ENCODE measurements at places on chromosomes 1 and 21.

GRCh38 chr1:201275253-201275666, 8.0 kb upstream of the PKP1 start:
- DNase-seq = no peak

- no peak for DNase-seq
Observed at GRCh38 chr1:180402001-180402400, 100.4 kb downstream of the ACBD6 start.

- no peak for DNase-seq
Observed at GRCh38 chr1:165910764-165911421, 83.5 kb downstream of the UCK2 start.

DNA sequence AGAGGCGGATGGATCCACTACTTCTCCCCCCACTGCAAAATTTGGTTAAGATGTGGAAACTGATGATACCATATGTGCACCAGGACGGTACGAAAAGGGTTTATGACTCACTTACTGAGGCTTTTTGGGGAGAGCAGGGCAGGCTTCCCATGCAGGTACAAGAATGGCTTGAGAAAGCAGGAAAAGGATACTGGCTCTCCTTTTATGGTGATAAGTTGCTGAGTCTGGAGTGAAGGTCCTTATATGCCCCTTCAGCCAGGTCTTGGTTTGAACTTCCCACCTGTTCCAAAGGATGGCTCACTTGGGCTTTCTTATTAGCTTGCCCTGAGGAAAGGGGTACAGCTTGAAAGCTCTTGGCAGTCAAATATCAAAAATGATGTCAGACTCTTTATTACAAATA, 23.1 kb downstream of the MPZL1 start:
- DNase-seq = no peak

DNA sequence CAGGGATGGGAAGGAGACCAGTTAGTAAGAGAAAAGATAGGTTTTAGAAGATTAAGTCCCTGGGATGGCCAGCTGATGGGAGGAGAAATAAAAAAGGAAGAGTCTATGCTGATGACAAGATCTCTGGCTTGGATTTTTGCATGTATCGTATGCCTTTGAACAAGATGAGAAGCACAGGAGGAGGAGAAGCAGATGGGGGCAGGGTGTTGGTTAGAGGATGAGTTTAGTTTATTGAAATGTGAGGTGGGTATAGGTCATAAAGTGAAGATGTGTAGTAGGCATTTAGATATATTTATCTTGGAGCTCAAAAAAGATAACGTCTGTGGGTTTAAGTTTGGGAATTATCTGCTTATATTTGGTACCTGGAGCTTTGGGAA, 1.4 kb downstream of the TIPRL start:
- DNase-seq = no peak

DNA sequence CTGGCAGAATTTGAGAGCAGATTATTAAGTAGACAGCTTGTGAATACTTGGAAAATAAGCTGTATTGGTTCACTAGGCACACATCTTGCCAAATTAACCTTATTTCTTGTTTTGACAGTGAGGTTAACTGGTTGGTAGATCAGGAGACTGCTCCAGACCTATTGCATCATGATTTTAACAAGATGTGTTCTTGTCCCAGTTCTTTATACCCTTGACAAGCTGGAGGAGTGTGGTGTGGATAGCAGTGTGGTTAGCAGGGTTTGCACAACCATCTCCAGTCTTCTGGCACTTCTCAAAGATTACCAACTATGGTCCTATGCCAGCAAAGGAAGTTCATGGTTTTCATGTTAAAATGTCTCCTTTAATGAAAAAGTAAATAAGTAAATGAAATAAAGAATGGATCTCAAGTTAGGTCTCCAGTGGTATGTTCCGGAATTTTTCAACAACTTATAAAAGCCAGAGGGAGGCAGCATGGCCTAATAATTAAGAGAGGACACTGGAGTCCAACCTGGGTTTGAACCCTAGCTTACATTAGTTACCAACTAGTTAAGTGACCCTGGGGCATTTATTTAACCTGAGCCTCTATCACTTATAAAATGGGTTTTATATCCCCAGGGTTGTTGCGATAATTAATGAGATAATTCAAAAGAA, 34.1 kb downstream of the DDX20 start:
- DNase-seq = no peak

GRCh38 chr1:59397139-59397858, 100.4 kb downstream of the FGGY start:
- no peak for DNase-seq

DNA sequence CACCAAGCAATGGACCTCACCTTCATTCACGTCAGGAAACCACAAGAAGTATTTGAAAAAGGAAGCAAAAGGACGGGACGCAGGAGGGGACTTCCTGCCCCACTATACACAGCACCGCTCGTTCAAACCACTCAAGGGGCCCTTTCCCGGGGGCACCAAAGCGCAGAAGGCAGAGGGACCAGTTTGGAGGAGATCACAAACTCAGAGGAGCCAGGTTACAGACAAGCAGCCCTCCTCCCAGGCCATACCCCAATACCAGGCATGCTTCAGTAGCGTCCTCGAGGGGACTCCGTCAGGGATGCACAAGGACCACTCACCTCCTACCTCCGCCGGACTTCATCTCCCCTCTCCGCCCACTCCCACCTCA, 685 bp downstream of the CRTC2 start:
- DNase-seq = no peak

DNA sequence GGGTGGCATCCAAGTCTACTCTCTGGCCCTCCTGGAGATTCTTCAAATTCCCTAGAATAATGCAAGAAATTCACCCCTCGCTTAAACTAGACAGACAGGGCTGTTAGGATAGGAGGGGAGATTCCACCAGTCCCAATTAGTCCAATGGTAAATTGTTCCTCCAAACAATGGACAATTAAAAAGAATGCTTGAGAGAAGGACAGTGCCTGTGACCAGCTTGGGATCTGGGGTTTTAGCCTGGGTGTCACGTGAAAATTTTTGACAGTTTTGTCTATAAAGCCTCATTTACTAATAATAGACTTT, 177.7 kb upstream of the RAB4A start:
- no peak for DNase-seq

- DNase-seq = peak; percentile 10
Observed at GRCh38 chr1:145785547-145785946, 38.3 kb downstream of the RNF115 start.

DNA sequence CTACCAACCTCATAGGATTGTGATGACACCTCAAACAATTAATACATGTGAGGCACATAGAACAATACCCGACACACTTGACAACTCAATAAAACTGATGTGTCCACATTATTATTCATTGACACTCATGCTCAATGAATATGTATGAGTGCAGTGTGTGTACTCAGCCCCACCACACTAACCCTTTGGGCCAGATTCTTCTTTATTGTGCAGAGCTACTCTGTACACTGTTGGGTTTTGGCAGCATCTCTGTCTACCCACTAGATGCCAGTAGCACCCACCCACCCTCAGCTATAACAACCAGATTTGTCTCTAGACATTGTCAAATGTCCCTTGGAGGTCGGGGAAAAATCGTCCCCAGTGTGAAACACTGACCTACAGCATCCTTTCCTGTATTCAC, 10.1 kb downstream of the CASP9 start:
- no peak for DNase-seq

DNA sequence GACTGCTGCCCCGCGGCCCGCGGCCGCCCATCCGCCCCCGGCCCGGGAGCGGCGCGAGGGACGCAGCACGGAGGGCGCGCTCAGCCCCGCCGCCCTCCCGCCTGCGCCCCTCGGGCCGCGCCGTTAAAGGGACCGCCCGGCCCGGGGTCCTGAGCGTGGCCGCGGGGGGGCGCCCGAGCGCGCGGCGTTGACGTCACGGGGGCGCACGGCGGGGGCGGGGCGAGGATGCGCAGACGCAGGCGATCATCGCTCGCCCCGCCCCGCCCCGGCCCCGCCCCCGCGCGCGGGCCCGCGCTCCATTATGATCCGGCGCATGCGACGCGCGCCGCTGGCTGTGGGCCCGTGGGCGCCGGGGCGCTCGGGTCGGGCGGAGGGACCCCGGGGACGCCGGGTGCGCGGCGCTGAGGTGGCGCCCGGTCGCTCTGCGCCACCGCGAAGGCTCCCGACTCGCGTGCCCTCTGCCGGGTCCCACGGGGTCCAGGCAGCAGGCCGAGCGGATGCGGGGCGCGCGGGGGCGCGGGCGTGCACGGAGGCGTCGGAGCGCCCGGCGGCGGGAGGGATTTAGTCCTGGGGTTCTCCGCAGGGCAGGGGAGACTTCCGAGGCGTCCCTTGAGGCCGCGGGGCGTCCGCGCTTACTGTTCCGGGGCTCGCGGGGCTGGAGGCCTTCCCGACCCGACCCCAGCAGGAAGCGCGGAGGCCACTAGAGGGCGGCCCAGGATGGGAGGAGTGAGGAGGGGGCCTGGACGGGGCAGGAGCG, at the start of gene DVL1:
DVL1 (minus strand) TSS at position 163 of the 757 bp plus-strand sequence. CDS start 353 bp downstream, outside the sequence.
- DNase-seq = no peak

GRCh38 chr1:77040826-77041225, 173.5 kb downstream of the ST6GALNAC5 start:
- no peak for DNase-seq

- DNase-seq = no peak
Observed at GRCh38 chr1:221316491-221317056, 425.3 kb downstream of the DUSP10 start.

GRCh38 chr1:164101802-164102201, 457.2 kb upstream of the PBX1 start:
- DNase-seq = no peak

- no peak for DNase-seq
Observed at GRCh38 chr1:111251570-111251969, 24.1 kb downstream of the CHI3L2 start.

DNA sequence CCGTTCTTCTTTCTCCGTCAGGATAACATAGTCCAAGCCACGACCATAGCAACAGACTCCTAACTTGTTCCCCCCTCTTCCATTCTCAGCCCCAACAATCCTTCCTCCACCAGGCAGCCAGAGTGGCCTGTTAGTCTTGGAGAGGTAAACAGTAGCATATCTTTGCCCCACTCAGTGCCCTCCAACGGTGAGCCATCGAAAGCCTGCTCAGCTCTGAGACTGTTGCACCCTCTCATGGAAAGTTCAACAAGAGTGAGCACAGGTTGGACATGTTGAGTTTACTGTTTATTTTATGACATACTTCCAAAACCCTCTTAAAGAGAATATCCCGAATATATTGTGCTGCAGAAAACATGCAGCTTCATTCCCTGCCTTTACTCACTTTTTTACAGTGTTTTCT, 30.1 kb upstream of the BACE2 start:
- no peak for DNase-seq

GRCh38 chr1:243917177-243917862, 67.3 kb upstream of the AKT3 start:
- no peak for DNase-seq

DNA sequence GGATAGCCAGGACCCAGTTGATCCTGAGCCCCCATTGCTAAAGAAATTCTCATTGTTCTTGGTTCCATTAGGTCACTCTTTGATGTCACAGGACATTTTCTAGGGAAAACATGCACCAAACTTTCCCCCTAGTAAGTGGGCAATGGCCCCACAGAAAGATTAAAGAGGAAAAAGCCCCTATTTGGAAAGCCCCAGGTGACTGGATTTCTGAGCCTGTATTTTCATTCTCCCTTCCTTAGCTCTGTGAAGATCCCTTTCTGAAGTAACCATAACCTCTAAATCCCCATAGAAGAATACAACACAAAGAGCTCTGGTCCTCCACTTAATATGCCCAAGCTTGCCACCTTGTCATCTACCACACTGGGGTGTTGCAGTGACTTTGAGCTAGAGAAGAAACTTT, 232.3 kb upstream of the FGGY start:
- DNase-seq = no peak

DNA sequence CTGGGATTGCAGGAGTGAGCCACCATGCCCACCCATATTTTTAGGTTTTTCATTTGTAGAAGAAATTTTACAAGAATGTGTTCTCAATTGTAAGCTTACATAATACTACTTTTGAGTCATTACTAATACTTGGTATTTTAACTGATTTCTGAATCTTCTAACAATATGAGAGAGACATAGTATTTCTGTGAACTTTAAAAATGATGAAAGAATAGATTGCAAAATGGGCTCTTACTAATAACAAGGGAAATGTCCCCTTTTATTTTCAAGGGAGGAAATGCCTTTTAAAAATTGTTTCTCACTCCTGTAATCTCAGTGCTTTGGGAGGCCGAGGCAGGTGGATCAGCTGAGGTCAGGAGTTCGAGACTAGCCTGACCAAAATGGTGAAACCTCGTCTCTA, 5.9 kb downstream of the AGO3 start:
- no peak for DNase-seq

GRCh38 chr1:238152119-238152518, 261.4 kb upstream of the ZP4 start:
- DNase-seq = no peak
